Urothelium cell line (cell line): ENCODE measurements at places on chromosomes 6 and 20.

GRCh38 chr6:151811081-151811480 is 3.6 kb downstream of the ESR1 start:
- DNase-seq: no peak

GRCh38 chr6:167761794-167762258 is 64.9 kb upstream of the AFDN start:
- DNase-seq: no peak

GRCh38 chr20:33606118-33606771 is 55.9 kb upstream of the C20orf144 start:
- DNase-seq: no peak

GRCh38 chr20:19765266-19765665 is 7.2 kb downstream of the RIN2 start:
- DNase-seq: no peak

DNA sequence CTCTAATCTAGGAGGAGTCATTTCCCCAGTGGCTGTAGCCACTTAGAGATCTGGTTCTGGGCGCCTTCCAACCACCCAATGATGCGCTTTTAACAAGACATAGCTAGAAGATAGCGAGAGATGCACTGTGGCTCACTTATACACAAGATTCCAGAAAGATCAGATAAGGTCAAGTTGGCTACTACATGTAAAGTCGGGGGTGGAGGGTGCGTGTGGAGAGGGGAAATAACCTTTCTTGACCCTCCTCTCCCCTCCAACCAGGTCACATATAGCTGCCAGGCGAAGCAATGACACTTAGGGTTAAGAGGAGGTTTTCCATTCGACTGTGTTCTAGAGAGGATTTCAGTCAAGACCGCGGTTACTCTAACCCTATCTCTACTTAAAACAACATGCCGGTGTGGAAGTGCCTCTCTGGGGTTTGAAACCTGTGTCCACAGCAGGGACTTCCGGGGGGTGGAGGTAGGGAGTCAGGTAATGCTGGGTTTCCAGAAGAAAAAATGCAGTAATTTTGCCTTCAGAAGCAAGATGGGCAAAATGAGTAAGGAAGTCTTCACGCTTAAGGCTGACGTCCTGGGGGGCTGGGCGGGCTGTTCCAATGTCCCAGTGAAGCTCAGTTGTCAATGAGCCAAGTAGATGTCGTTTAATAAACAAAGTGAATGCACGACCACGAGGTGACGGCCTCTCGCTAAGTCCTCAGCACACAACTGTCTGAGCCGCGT is 1.8 kb upstream of the SIM1 start:
- DNase-seq: no peak

DNA sequence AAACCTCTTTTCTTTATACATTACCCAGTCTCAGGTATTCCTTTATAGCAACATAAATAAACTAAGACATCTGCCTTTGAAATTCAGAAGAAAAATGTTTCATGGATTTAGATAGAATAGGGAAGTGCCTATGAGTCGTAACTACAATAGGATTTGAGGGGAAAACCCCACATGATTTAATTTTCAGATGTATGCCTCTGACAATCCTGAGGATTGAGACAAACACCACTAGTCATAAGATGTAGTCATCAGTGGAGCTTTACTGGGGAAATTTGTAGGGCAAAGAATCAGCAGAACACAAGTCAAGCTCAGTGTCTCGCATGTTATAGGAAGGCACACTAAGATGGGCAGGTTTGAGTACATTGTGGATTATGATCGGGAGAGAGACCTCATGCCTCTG is 566.4 kb downstream of the BMP2 start:
- no peak for DNase-seq

DNA sequence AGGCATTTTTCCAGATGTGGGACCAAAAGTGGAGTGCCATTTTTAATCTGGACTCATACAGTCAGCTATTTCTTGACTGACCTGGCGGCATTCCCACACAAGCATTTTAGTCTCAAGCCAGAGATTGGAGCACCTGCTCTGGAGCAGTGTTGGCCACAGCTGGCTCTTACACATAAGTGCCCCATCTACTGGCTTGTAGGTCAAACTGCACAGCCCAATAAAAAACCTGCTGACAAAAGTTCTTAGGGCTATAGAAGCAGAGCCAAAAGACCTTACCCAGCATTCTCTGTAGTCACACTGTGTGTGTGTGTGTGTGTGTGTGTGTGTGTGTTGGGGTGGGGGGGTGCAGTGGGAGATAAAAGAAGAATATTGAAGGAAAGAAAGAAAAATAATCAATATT is 38.6 kb upstream of the SENP6 start:
- peak; percentile 17 for DNase-seq

GRCh38 chr6:70112716-70113115 is 190.2 kb downstream of the COL9A1 start:
- no peak for DNase-seq

DNA sequence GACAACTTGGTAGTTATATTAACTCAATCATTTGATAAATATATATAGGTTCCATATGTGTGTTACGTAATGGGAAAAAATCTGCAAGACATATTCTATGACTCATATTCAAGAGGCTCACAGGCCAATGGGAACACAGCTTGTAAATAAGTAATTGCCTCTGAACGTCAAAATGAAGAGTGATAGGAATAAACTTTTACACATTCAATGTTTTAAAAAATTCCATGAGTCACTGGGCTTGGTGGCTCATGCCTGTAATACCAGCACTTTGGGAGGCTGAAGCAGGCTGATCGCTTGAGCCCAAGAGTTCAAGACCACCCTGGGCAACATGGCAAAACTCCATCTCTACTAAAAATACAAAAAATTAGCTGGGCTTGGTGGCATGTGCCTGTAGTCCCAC is 209.4 kb upstream of the MCHR2 start:
- peak; percentile 30 for DNase-seq

GRCh38 chr6:81734081-81734480 is 18.4 kb downstream of the TENT5A start:
- no peak for DNase-seq

DNA sequence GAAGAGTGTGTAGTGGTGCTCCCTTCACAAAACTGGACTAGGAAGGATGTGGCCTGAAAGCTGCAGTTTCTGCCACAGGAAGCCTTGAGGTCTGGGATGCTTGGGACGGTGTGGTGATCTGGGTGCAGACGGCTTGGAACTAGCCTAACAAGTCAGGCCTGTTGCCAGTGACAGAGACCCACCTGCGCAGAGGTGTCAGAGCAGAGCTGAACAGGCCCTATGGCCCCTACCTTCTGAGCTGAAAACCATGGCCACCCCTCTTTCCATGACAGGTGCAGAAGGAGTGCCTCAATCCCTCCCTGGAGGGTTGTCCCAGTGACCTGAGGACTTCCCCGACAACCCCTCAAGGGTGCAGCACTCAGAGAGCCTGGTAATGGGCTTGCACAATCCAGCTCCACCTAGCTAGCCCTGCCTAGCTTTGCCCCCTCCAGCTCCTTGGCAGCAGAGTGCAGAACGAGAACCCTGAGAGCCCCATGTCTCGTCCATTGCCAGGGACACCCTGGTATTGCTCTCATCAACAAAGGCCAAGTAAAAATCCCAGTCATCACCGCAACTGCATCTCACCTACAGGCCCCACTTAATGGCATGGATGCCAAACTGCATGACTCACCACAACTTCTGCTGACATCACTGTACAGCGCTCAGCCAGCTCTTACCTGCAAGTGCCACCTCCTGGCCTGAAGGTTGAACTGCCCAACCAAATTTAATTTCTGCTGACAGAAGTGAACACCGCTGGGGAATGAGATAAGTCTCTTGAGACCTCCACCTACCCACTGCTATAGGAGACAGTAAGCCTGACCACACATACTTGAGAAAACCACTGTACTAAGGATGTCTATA is 563.1 kb downstream of the TFAP2A start:
- DNase-seq: peak; percentile 6

GRCh38 chr20:24296477-24297261 is 172.8 kb upstream of the SYNDIG1 start:
- DNase-seq: no peak

DNA sequence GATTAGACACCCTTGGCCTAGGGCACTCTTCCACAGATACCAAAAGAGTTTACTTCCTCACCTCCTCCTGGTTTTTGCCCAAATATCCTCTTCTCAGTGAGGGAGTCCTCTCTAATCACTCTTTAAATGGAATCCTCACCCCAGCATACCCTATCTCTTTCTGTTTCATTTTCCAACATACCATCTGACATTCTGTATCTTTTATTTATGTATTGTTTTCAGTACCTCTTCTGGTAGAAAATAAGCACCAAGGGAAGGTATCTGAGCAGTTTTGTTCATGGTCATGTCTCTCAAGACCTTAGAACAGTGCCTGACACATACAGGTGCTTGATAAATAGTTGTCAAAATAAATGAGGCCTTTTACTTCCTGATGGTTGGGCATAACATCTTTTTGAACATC is 55.1 kb downstream of the KIAA0408 start:
- DNase-seq: no peak

GRCh38 chr6:117986396-117986795 is 79.3 kb downstream of the SLC35F1 start:
- DNase-seq: no peak

- no peak for DNase-seq
Observed at GRCh38 chr6:138285800-138286199, 67.5 kb upstream of the PBOV1 start.
